ENCODE measurements at places on chromosomes 2 and 18. TPM values are rescaled to one million over a fixed set of nuclear protein-coding genes. Genes with fewer than 3 reads are reported as not detected.

Gene NEB
- 0.40 TPM for total RNA-seq

Gene SIGLEC15
- total RNA-seq = not detected

Gene AFF3
- 7.1 TPM for total RNA-seq

Gene MBD5
- 31.3 TPM for total RNA-seq
